HS-5 (cell line): ENCODE measurements at places on chromosomes 5 and 9.

GRCh38 chr5:104370523-104370922, 807.9 kb upstream of the NUDT12 start:
- DNase-seq: no peak

DNA sequence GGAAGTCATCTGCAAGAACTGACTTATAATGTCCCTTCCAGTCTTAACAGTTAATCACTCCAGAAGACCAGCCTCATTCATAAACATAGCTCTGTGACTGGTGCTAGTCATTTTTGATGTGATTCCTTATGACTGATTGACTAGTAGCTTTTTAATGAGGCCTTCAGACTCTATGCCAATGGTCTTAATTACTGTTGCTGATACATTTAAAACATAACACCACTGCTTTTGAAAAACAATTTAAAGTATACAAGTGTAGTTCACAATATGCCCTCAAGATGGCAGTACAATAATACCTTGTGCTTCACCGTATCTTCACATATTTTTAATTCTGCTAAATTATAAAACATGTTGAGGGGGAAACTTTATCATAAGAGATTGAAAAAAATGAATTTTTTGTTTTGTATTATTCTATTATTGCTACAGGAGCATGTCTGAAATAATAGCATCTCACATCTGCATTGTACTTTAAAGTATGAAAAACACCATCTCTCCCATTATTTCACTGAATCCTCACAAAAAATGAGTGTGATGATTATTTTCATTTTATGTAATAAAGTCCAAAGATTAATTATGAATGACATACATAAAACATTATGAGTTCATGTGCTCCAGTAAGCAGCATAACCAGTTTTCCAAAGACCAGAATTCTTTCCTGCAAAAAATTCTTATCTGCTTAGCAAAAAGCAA, 55.2 kb upstream of the SHISAL2B start:
- no peak for DNase-seq

DNA sequence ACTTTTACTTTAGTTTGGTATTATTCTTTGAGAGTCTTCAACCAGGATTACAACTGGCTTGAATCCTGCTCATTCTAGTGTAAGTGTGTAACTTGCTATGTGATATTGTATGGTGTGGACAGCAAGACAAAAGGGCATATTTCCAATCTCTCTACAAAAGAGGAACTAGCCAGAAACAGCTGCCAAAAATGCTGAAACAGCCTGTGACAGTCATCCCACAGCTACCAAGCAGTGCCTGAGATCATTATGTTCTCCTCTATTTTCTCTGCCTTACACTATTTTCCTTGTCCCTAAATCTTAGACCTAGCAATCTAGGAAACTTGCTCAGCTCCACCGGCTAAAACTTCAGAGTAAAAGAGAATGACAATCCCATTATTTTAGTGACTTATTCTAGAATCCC, 42.8 kb downstream of the WDR41 start:
- DNase-seq: no peak

GRCh38 chr5:4571248-4571948, 568.7 kb upstream of the ADAMTS16 start:
- DNase-seq: no peak

DNA sequence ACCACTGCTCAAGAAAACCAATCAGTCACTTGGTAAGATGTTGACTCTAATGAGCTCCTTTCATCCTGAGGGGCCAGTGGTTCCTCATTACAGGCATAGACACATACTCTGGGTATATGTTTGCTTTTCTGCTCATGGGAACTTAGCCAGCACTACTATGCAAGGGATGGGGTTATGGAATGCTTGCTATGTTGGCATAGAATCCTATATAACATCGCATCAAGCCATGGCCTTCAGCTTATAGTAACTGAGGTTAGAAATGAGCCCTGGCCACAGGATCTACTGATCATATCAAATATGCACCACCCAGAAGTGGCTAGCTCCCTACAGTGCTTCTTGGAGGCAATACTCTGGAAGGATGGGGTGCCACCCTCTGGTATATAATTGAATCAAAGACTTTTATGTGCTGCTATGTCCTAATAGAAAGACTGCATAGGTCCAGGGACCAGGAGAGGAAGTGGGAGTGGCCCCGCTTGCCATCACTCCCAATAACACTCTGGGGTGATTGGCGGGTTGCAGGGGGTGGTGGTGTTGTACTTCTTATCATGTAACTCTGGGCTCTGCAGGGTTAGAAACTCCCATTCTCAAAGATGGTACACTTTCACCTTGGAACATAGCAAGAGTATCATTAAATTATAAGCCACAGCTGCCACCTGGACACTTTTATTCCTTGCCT, 70.3 kb downstream of the ZNF366 start:
- DNase-seq: no peak

GRCh38 chr5:129223178-129223577, 128.6 kb downstream of the ISOC1 start:
- DNase-seq: no peak

DNA sequence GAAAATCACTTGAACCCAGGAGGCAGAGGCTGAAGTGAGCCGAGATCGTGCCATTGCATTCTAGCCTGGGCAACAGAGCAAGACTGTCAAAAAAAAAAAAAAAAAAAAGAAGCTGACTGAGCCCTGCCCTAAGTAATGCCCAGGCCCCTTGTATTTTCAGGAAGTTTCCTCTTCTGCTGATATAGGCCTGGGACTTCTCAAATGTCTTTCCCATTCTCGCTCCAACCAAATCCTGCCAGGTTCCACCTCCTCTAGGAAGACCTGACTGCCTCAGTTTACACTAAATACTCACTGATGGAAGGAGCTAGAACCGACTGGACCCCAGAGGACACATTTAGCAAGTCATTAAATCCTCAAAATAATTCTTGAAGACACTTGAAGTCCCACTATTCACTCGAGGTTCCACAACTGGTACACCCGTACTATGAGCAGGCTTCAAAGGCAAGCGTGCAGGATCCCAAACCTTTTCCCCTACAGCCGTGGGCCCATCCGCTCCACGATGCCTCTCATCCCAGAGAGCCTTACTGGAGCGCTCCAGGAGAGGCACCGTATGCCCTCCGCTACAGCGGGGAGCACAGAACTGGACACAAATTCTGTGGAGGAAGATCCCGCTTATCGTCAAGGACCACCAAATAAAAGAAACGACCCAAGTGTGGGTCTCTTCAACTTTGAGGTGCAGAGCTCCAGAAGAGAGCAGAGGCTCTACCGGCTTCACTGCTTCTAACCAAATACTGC, 676 bp downstream of the NOL6 start:
- DNase-seq: no peak

DNA sequence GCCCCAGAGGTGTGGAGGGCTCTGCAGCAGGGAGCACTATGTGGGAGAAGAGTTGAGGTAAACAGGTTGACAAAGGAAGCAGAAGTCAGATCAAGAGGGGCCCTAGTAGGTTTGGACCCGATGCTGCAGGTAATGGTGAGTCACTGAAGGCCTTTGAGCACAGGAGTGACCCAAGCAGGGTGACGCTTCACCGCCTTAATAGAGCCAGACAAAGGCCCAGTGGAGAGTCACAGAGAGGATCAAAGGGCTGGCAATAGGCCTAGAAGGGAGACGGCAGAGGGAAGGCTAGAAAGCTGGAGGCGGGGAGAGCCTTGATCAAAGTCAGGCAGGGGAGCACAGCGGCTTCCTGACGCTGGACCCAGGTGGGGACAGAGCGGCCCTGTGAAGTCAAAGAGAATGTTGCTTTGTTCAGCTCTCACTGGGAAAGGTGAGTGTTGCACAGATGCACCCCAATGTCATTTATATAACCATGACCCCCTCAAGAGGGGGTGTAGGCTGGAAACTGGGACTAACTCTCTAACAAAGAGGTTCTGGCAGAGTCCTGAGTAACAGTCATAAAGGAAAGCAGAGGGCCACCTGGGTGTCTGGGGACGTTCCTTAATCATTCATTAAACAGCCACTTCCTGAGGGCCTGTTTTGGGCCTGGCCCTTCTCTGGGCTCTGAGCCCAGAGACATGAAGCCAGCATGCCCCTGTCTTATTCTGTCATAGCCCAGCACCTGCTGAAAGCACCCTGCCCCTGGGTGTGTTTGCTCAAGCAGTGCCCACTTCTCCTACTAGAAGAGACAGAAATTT, 9.8 kb upstream of the CPLX2 start:
- DNase-seq: no peak

GRCh38 chr5:63306909-63307308, 655.3 kb downstream of the HTR1A start:
- DNase-seq: no peak

GRCh38 chr5:1946776-1947175, 64.1 kb upstream of the IRX4 start:
- no peak for DNase-seq

- peak; percentile 93 for DNase-seq
These were observed 65.2 kb downstream of the ZNF366 start for GRCh38 chr5:72441862-72442540.

DNA sequence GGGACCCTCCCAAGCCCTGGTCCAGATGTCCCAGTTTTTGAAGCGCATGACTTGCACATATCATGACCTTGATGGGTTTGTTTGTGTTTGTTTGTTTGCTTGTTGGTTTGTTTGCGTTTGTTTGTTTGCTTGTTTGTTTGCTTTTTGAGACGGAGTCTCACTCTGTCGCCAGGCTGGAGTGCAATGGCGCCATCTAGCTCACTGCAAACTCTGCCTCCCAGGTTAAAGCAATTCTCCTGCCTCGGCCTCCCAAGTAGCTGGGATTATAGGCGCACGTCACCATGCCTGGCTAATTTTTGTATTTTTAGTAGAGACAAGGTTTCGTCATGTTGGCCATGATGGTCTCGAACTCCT, 13.0 kb upstream of the UBAC1 start:
- DNase-seq: no peak

GRCh38 chr9:27591093-27591492, 17.8 kb upstream of the C9orf72 start:
- DNase-seq: peak; percentile 4

DNA sequence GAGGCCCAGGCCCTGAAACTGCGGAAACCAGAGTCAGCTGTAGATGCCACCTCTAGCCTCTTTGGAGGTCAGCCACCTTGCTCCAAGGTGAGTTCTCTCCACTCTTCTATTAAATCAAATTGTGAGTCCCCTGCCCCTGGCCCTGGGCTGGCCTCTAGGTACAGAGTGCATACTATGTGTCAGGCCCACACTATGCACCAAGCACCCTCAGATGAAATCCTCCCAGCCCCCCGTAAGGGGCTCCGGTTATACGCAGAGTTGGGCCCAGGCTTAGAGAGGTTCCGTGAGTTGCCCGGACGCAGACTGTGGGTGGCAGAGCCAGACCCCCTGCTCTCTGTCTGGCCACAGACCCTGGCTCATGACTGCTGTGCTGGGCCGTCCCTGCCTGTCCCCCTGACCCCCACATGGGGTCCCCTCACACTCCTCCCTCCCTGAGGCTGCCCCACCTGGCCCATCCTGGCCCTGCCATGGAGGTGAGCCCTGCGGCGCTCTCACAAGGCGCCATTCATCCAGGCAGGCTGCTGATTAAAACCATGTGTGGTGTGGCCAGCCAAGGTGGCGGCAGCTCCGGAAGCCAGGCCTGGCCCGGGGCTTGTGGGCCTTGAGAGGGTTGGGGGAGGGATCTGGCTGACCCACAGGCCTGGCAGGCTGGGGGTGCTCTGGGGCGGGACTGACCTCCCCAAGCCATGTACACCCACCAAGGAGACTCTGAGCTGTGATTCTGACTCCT, 65.5 kb upstream of the SYNPO start:
- DNase-seq: no peak

- no peak for DNase-seq
These were observed 258.5 kb downstream of the AGTPBP1 start for GRCh38 chr9:85483208-85483607.

- DNase-seq: no peak
These were observed 15.2 kb upstream of the CORO2A start for GRCh38 chr9:98207606-98208005.

- DNase-seq: no peak
These were observed 25.1 kb downstream of the GDNF start for GRCh38 chr5:37814699-37815098.

DNA sequence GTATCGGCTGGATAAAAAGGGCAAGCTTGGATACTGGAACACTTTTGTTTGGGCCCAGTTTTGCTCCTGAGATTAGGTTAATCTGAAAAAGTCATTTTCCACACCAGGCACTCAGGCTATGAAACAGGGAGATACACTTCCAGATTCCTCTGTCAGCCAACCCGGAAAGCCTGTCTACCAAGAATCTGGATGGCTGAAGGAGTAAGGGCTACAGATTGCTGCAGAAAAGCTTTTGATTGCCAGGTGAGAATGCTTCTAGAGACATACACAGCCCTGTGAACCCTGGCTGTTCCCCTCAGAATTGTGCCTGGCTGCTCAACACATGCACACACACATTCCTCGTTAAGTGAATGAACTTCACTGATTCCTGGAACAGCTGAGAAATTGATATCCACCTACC, 114.4 kb downstream of the PSD2 start:
- no peak for DNase-seq

DNA sequence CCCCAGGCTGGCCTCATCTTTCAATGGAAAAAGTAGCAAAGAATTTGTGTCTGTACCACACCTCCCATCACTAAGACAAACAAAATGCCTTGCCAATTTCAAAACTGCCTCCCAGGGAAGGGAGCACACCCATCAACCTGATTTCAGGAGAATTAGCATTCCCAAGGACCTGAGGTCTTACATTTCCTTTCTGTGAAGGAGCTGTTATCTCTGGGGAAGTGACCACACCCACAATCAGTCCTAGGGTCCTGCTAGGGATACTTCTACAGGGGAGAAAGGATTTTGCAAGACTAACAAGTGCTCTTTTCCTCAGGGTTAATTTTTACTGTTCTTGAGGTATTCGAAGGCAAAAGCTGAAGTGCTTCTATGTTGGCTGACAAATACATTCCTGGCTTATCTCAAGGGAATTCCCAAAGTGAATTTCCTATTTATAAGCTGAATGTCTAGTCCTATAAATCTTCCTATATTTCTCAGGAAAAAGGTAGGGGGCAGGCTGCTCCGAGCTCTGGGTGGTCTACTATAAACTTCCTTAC, 97.4 kb upstream of the ITGA1 start:
- DNase-seq: no peak

DNA sequence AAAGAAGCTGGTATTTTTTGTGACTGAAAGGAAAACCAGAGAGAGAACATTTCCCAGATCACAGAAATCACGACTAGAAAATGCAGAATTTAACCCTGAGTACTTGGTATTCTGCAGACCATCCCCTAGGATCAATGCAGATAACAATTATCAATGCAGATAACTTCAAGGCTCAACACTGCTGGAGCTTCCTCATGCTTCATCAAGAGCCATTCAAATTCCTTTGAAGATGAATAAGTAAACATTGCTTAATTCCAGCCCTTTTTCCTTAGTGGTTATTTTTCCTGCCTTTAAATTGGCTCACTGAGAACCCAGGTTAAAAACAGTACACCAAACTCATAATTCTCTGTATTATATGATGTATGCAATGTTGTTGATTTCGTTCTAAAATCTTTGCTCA, 370.1 kb upstream of the TLE4 start:
- DNase-seq: no peak
